ENCODE measurements at places on chromosomes 12 and 14.

GRCh38 chr12:78430551-78430950, 434.0 kb upstream of the SYT1 start:
- DNase-seq: no peak

GRCh38 chr14:68820119-68820518, 27.3 kb upstream of the ZFP36L1 start:
- DNase-seq: no peak

DNA sequence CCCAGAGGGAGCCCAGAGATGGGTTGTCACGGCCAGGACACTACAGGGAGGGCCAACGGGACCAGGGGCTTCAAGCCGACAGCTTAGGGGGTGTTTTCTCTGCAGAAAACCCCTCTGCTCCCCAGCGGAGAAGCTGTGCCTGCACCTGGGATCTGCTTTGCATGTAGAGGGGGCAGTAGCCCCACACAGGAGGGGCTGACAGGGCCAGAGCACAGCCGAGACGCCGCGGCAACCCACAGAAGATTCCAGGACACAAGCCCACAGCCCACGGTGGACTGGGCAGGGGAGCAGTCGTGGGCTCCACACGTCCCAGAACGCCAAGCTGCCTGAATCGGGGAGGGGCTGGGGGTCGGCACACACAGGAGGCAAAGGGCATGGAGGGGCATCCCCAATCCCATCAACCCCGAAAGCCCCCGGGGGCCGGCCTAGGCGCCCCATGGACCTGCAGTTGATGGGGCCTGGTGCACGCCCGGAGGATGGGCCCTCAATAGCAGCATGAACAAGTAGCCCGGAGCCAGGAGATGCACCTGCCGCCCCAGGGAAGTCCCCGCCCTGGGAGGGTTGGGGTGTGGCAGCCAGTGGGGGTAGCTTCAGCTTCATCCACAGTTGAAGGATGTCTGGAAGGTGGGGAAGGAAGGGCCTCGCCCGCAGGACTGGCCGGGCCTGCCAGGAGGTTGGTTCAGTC, 30.5 kb upstream of the TMEM179 start:
- no peak for DNase-seq

- no peak for DNase-seq
These were observed 39.1 kb downstream of the CORO1C start for GRCh38 chr12:108691998-108692808.

- DNase-seq: no peak
These were observed 943.8 kb downstream of the SLC16A7 start for GRCh38 chr12:60539592-60539991.

- DNase-seq: no peak
These were observed 1.4 kb downstream of the BICDL1 start for GRCh38 chr12:119990382-119990874.

DNA sequence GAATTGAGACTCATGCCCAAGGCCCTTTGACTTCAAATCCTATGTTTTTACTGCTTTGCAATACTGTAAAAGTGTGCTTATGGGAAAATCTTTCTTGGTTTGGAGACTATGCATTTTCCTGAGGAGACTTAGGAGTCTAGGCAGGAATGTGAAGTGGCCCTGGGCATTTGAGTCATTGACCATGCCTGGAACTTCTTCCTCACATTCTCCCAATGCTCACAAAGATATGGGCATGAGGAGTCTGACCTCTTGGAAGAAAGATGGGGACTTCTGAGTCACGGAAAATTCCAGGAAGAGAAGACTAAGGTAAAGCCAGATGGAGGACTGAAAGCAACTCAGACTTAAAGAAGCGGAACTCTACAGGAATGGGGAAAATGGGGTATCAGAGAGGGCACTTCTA, 38.2 kb upstream of the ZNF641 start:
- DNase-seq: peak; percentile 56

- DNase-seq: peak; percentile 25
These were observed 580 bp downstream of the SALL2 start for GRCh38 chr14:21525571-21525961.

DNA sequence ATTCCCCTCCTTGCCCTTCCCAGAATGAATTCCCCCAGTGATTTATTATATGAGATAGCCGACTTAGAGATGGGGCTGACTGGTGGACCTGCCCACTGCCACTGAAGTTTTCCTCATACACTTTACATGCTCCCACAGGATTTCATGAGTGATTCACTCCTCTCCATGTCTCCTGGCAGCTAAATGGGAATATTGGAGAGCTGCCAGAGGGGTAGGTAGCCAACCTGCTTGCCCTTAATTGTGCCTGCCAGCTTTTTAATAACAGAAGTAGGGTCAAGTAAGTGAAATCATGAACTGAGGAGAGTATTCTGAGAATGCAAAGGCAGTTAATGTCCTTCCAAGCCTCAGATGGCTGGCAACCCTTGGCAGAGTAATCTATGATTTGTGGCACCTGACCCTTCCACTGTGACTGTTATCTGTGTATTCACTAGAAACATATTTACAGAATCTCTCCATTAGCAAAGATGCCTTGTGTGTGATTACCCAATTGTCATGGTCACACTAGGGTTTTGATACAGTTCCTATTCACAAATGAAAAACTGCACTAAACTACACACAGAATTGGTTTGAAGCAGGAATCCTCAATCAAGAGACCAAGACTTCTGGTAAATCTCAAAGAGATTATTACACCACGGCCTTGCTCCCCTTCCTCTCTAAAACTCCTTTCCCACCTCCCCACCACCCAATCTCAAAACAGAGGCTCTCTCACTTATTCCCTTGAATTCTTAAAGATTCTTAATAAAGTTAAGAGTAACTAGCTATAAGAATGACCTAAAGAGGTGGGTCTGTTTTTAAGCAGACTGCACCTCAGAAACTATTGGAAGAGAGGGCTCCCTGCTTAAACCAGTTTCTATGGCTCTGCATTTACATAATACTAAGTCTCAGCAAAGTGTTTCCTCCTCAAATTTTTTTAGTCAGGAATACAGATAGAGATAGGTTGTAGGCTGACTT, 17.2 kb downstream of the NKX2-1 start:
- DNase-seq: no peak

- no peak for DNase-seq
These were observed 70.7 kb downstream of the PTPN11 start for GRCh38 chr12:112489456-112489855.

DNA sequence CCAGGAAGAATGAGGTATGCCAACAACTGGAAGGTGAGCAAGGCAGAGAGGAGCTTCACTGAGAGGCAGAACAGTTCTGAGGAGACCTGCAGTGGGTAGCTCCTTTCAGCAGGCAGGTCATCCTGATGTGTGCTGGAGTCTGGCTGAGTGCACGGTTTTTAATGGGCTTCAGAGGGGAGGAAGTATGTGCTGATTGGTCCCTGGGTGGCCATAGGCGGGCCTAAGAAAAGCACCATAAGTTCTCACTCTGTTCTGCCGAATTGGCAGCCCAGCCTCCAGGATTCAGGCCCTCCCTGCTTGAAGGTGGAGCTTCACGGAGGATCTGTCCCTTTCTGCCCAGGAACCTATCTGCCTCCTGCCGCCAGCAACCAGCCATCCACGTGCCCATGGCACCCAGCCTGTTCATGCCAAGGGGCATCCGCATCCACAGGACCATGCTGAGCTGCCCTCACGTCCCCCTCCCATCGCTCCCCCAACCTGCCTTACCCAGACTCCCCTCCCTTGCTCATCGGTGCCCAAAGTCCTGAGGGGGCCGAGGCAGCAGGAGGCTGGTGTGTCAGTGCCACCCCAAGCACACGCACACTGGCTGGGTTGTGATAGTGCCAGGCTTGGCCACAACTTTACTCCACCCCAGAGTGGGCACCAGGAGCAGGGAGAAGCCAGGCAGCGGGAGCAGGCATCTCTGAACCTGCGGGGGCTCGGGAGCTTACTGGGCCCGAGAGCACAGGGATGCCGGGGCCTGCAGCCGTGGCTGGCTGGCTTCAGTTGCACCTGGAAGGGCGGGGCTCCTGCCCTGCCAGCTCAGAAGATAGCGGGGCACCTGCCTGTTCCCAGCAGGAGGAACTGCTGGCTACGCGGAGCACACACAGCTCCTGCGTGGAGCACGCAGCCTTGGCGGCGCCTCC, 608.4 kb upstream of the FOXG1 start:
- no peak for DNase-seq

DNA sequence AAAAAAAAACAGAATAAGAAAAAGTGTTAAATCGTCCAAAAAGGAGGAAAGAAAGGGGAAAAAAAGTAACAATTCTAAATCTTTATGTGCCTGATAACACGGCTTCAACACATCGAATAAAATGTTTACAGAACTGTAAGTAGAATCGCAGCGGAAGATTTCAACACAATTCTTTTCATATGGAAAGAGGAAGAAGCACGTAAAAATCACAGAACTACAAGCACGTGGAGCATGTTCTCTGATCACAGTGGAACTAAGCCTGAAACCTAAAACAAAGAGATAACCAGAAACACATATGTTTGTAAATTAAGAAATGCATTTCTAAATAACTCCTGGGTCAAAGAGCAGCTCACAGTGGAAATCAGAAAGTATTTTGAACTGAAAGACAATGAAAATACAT, 8.7 kb downstream of the CLEC7A start:
- DNase-seq: no peak

DNA sequence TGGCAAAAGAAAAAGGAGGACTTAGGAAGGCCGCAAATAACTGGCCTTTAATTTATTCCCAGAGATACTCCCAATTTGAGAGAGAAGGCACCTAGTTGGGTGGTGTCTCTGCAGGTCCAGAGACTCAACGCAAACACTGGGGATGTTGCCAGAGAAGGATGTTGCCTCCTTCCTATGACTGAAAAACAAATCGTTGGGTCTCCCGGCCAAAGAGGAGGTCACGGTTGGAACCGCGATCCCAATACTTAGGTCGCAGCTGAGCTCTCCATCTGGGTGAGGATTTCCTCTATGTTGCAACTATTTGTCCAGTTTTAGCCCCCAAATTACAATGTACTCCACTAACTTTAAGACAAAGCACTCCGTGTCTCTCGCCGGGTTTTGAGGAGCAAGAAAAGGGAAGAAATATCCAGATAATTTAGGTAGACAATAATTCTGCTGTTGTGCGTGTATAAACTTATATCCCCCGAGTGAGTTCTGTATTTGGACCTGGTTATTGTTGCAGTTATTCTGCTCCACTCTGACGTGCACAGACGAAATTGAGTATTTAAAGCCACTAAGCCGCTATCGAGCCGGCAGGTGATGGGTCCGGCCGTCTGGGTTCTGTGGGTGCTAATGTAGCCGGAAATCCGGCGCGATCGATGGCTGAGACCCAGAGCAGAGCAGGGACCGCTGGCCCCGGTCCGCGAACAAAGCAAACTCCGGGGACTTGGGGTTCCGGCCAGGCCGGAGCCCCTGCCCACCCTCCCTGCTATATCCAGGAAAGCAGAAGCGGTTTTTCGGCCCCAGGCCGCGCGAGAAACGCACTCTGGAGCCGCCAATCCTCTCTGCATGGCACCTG, 5.7 kb downstream of the HOXC12 start:
- no peak for DNase-seq

- DNase-seq: peak; percentile 58
These were observed 597 bp downstream of the GLT8D2 start for GRCh38 chr12:104049278-104049902.

DNA sequence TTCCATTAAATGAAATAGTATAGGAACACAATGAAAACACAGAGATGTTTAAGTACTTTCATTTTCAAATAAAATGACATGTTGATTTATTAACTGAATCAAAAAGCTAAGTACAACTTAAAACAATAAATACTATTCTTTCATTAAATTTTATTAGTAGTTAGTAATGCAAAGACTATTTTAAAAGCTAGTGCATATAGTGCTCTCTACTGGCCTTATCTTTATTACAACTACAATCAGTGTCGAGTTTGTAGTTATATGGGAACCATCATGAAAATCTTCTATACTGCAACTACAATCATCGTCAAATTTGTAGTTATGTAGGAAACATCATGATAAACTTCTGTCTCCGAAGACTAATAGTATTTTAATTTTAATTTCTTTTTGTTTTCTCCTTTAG, 8.9 kb upstream of the LIN7A start:
- DNase-seq: peak; percentile 40

GRCh38 chr12:55637467-55637866, 775 bp downstream of the OR10P1 start:
- DNase-seq: no peak

DNA sequence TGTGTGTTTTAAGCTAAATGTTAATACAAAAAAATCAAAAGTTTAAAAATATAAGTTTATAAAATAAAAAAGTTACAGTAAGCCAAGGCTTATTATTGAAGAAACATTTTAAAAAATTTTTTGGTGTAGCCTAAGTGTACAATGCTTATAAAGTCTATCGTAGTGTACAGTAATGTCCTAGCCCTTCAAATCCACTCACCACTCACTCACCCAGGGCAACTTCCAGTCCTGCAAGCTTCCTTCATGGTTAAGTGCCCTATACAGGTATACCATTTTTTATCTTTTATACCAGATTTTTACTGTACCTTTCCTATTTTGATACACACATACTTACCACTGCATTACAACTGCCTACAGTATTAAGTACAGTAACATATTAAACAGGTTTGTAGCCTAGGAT, 11.9 kb downstream of the UBE2N start:
- no peak for DNase-seq

- DNase-seq: peak; percentile 27
These were observed 162.7 kb downstream of the BTG1 start for GRCh38 chr12:91982946-91983345.

DNA sequence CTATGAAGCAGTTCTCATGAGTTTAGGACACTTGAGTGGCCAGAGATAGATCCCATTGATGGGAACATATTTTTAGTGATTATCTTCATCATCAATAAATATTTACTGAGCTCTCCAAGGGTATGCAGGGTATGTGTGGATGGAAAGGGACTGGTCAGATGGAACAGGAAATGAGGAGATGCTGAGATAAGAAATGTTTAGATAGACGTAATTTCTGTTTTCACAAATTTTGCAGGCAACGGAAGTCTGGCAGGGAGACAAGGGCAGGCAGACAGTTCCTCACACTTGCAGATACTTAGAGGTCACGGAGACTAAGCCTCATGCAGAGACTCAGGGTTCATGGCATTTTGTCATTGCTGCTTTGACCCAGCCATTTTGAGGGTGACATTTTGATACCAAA, 24.3 kb downstream of the BCL2L14 start:
- no peak for DNase-seq

DNA sequence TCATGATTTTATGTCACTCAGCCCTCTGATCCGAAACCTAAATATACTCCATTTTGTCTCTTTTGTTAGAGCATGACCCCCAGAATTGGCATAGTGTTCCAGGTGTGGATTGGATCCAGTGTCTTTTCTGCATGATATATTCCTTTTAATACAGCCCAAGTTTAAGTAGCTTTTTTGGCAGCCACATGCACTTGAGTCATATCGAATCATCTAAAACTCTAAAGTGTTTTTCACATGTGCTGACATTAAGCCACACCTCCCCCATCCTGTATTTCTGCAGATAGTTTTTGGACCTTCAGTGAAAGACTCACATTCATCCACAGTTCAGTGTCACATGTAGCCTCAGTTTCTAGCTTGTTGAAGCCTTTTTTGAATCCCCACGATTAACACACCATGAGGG, 30.6 kb downstream of the BORCS5 start:
- DNase-seq: peak; percentile 83

DNA sequence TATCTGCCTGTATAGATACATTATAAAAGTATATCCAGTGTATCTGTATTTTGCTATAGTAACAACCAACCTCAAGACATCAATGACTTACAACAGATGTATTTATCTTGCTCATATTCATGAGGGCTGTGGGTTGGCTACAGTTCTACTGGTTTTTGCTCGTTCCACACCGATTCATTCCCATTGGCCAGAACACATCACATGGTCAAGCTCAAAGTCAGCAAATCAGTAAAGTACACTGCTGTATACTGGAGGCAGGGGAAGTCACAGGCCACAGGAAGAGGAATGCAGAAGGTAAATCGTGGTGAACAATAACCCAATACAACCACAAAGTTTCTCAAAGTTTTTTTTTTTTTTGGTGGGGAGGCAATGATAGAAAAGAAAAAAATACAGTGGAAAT, 180.0 kb upstream of the CDKN3 start:
- no peak for DNase-seq
